Right kidney (tissue), 9 donors: ENCODE measurements at places on chromosomes 3 and 15.

DNA sequence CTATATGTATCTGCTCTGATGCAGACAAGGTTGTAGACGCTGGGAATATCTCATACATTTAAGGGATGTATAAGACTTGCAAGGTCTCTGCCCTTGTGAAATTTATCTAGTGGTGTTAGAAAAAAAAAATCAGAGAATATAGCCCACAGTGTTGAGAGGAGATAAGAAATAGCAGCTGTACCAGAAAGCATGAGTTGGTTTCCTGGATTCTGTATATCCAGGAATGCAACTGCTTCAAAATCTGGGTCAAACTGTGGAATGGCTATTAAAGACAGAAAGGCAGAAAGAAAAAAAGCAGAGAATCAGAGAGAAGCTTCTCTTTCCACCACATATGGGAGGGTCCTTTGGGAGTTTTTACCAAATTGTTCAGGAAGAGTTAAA is 1.5 kb upstream of the TMEM212 start:
- DNase-seq, result no peak

DNA sequence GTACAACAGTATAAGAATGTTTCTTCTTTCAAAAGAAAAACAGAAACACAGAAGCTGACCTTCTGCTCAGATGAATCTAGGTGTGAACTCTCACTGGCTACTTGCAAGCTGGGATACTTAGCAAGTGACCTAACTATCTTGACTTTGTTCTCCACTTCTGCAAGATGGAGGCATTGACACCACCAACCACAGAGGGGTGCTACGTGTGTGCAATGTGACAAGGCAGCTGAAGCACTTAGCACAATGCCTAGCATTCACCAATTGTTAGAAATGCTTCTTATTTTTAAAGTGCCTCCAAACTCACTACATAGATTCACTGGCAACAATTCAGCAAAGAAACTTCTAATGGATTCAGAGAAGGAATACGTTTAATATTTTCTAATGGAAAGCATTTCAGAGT is 331.4 kb upstream of the WNT5A start:
- DNase-seq, result no peak

DNA sequence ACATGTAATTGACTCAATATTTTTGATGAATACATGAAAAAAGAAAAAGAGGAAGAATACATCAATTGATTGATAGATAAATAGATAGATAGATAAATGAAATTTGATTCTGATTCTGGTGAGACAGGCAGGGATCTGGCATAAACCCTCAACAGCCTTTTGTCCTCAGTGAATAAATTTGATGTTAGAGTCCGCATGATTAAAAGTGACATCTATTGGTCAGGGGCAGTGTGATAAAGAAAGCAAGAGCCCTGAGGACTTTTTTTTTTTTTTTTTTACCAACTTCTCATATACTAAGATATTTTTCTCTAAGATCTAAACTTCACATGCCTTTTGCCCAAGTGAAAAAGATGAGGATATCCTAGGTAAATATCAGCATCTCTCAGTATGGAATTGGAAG is 216.4 kb downstream of the LRRC3B start:
- DNase-seq, result no peak

GRCh38 chr3:130557336-130558035 is 40.5 kb downstream of the COL6A6 start:
- DNase-seq, result no peak

DNA sequence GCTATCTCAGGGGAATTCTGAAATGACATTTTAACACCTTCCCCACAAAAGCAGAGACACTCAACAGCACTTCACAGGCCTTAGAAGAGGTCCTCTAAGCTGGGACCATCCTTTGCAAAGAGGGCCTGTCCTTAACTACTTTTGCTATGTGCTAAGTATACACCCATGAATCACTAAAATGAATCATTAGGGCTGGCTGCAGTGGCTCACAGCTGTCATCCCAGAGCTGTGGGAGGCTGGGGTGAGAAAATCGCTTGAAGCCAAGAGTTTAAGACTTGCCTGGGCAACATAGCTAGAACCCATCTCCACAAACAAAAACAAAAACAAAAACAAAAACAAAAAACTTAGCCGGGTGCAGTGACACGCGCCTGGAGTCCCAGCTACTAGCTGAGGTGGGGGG is 53.9 kb upstream of the MELTF start:
- no peak for DNase-seq

- DNase-seq, result no peak
Measured at GRCh38 chr3:128112357-128112968, 11.1 kb downstream of the RUVBL1 start.

- no peak for DNase-seq
Measured at GRCh38 chr3:48963591-48963990, 26.4 kb upstream of the P4HTM start.

DNA sequence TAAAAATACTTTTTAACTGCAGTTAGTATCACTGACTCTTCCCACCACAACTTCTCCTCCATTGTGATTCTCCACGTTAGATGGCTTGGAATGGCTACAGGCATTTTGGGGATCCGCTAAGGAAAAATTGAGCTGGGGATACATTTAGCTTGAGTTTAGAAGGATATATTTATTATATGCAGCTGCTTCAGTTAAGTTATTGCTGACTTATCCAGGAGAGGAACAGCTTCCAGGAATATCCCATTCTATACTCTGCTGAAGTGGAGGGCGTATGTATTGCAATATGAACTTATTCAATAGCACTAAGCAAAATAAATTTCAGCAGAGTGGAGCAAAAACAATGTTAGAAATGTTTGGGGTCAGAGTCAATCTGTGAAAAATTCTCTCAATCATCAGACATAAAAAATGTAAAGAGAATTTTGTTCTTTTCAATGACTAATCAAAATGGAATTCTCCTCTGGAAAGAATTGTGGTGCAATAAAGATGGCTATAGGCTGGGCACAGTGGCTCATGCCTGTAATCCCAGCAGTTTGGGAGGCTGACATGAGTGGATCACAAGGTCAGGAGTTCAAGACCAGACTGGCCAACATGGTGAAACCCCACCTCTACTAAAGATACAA is 84.7 kb downstream of the NCEH1 start:
- no peak for DNase-seq

GRCh38 chr15:45773149-45773548 is 138.3 kb downstream of the SQOR start:
- no peak for DNase-seq

- no peak for DNase-seq
Measured at GRCh38 chr3:32820971-32821685, 3.3 kb downstream of the TRIM71 start.
